ENCODE measurements at places on chromosomes 12 and 14. TPM values are rescaled to one million over a fixed set of nuclear protein-coding genes. Genes with fewer than 3 reads are reported as not detected.

DNA sequence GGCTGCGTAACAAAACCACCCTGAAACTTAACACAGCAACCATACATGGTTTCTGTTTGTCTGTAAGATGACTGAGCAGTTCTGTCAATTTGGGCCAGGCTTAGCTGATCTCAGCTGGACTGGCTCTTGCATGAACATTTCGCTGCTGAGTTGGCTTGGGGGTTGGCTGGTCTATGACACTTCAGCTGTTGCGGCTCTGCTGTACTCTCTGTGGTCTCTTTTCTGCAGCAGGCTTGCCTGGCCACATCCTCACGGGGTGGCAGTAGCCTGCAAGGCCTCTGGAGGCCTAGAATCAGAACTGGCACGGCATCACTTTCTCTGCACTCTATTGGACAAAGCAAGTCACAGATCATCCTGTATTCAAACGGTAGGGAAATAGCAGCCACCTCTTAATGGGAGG lies 216.2 kb downstream of the BCL11B start:
- H3K36me3 ChIP-seq = no peaks in the 10 kb centered on the region
- no peaks in the 10 kb centered on the region for H3K27me3 ChIP-seq
- DNase-seq = no peak
- H3K27ac ChIP-seq = no peak overlapping the region
- no peaks in the 10 kb centered on the region for H3K4me1 ChIP-seq

GRCh38 chr14:96117101-96117897 lies 78.1 kb downstream of the C14orf132 start:
- H3K27ac ChIP-seq = no peak overlapping the region
- H3K4me1 ChIP-seq = no peaks in the 10 kb centered on the region
- DNase-seq = no peak
- H3K4me3 ChIP-seq = no peak overlapping the region
- no peaks in the 10 kb centered on the region for H3K36me3 ChIP-seq
- peaks cover 8% of the 10 kb centered on the region for H3K27me3 ChIP-seq

- H3K4me1 ChIP-seq = no peaks in the 10 kb centered on the region
- H3K36me3 ChIP-seq = no peaks in the 10 kb centered on the region
- no peak for DNase-seq
Measured at GRCh38 chr12:2759733-2760132, 35.0 kb upstream of the FKBP4 start.

DNA sequence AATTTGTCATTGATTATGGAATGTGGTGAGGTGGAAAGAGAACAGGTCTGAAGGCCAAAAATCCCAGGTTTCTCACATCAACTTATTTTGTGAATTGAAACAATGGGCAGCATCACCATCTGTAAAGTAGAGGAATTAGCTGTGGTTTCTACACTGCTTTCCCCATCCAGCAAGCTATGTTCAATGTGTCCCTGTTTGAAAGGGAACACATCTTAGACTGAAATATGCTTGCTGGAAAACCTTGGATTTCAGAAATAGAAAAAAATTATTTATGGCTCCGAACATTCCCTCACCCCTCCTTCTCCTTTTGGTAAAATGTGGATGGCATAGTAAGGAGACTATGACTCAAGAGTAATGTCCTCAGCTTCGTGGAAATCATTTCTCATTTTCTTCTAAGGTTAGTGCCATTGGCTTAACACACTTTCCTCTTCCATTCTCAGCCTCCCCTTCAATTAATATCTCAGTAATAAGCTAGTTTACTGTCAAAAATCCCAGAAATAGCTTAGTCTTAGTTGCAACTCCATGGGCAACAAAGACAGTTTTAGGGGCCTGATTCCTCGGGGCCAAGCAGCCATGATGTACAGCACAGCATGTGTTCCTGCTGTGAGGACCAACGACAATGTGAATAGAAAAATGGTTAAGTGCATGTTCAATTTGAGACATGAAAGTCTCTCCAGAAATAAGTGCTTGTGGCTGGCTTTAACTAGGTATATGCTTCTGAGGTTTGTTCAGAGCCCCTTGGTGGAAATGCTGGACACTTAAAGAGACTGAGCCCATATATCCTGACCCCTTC lies 205.8 kb upstream of the SLC38A2 start:
- DNase-seq = no peak
- no peaks in the 10 kb centered on the region for H3K4me1 ChIP-seq
- no peaks in the 10 kb centered on the region for H3K36me3 ChIP-seq
- H3K4me3 ChIP-seq = no peak overlapping the region
- H3K27ac ChIP-seq = no peak overlapping the region

GRCh38 chr14:96398921-96399320 lies 7.0 kb downstream of the AK7 start:
- no peak overlapping the region for H3K4me3 ChIP-seq
- H3K27me3 ChIP-seq = peaks cover 11% of the 10 kb centered on the region
- no peak overlapping the region for H3K27ac ChIP-seq
- DNase-seq = no peak

GRCh38 chr12:125455556-125455955 lies 390.3 kb downstream of the AACS start:
- H3K27ac ChIP-seq = no peak overlapping the region
- H3K27me3 ChIP-seq = peaks cover 3% of the 10 kb centered on the region
- H3K36me3 ChIP-seq = no peaks in the 10 kb centered on the region
- DNase-seq = no peak
- H3K4me1 ChIP-seq = no peaks in the 10 kb centered on the region

DNA sequence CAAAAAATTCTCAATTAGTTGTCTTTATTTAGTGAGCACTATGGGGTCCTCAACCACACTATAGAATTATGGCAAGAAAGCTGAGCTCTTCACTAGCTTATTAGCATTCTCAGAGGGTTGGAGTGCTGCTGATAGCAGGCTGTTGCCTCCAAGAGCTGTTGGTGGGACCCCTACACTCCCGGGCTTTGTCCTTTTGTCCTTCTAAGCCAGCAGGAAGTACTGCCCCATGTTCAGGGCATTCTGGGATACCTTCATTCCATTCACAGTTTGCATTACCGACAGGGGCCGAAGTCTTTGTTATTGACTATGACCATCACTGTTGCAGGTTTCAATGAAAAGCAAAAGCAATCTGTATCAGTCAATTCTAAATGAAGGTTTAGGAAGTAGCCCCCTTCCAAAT lies 89.5 kb upstream of the OTX2 start:
- no peak overlapping the region for H3K4me3 ChIP-seq
- peaks cover 3% of the 10 kb centered on the region for H3K27me3 ChIP-seq
- no peaks in the 10 kb centered on the region for H3K36me3 ChIP-seq

- no peaks in the 10 kb centered on the region for H3K36me3 ChIP-seq
- no peak overlapping the region for H3K4me3 ChIP-seq
- no peaks in the 10 kb centered on the region for H3K27me3 ChIP-seq
- no peak overlapping the region for H3K27ac ChIP-seq
- DNase-seq = no peak
- H3K4me1 ChIP-seq = no peaks in the 10 kb centered on the region
Measured at GRCh38 chr14:81087230-81087629, 131.8 kb downstream of the TSHR start.

GRCh38 chr12:13196130-13196921 lies at the start of gene EMP1:
Gene EMP1, plus strand, starts transcription at chr12:13196726. Its CDS starts 14,785 bp downstream, at chr12:13211511.
- no peak within 1 kb of the TSS for H3K27ac ChIP-seq
- H3K36me3 ChIP-seq = no peaks in the 10 kb centered on the region
- peak within 1 kb of the TSS; percentile 51 for H3K4me3 ChIP-seq

- H3K36me3 ChIP-seq = peaks cover 3% of the 10 kb centered on the region
- no peak overlapping the region for H3K27ac ChIP-seq
- no peaks in the 10 kb centered on the region for H3K27me3 ChIP-seq
- no peaks in the 10 kb centered on the region for H3K4me1 ChIP-seq
- no peak for DNase-seq
Measured at GRCh38 chr12:120783197-120783596, 57.6 kb downstream of the ACADS start.

GRCh38 chr14:99728981-99729451 lies 44.9 kb downstream of the CYP46A1 start:
- DNase-seq = no peak
- no peaks in the 10 kb centered on the region for H3K27me3 ChIP-seq
- no peak overlapping the region for H3K4me3 ChIP-seq
- no peaks in the 10 kb centered on the region for H3K4me1 ChIP-seq
- H3K27ac ChIP-seq = no peak overlapping the region
- no peaks in the 10 kb centered on the region for H3K36me3 ChIP-seq

DNA sequence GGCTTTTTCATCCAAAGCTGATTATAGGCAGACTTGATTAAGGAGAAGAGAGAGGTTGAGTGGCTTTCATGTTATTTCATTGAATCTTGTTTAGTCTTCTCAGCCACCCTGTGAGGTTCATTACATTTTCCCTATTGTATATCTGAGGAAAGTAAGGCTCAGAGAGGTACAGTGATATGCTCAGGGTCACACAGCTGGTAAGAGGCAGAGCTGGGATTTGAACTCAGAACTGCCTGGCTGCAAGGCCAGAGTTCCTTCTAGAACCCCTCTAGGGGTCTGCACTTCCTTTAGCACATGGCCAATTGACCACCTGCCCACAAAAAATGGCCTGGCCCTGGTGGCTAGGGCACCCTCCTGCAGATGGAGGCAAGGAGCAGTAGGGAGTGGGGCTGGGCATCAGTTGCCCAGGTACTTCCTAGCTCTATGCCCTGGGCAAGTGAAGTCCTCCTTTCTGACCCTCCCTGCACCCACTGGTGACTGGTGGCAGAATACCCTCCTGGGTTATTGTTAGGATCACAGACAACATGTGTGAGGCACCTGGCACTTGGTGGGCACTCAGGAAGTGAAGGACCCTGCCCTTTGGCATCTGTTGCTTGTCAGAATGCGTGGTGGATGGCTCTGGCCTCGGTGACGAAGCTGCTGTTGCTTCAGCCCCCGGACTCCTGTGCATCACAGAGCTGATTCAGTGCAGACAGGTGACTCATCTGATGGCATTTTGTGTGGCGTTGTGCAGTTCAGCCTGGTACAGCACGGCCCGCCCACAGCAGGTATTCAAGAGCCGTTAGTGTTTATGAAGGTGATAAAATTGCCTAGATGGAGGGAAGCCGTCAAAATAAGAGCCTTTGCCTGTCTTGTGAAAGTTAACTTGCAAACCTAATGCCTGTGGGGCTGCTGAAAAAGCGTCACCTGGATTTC lies 115.8 kb downstream of the SLC25A47 start:
- no peak overlapping the region for H3K27ac ChIP-seq
- no peak overlapping the region for H3K4me3 ChIP-seq
- H3K27me3 ChIP-seq = no peaks in the 10 kb centered on the region
- no peaks in the 10 kb centered on the region for H3K36me3 ChIP-seq

DNA sequence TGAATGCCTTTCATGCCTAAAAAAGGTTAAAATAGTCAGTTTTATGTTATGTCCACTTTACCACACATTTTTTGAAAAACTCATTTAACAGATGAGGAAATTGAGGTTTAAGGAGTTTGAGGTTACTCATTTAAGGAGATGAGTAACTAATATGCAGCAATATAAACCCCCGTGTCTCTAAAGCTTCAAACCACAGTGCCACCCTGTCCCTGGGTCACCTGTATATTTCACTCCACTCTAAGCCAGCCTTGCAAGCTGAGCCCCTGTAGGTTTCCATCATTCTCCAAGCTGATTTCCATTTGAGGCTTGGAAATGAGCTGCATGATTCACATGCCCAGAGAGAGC lies 64.4 kb downstream of the NUAK1 start:
- no peak overlapping the region for H3K4me3 ChIP-seq
- H3K4me1 ChIP-seq = no peaks in the 10 kb centered on the region
- H3K27me3 ChIP-seq = peaks cover 10% of the 10 kb centered on the region

DNA sequence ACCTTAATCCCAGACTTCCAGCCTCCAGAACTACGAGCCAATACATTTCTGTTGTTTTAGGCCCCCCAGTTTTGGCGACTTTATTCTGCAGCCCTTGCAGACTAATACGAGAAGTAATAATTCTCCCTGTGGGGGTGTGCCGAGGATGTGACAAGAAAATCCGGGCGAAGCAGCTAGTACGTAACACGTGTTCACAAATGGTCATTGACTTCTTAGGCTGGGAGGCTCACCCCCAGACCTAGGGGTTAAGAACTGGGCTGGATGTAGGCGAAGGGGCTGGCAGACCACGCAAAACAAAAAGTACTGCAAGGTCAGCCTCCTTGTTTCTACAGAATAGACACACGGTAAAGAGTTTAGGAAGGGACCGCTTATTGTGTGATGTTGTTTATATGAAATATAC lies 69.8 kb upstream of the ESRRB start:
- no peak for DNase-seq
- no peaks in the 10 kb centered on the region for H3K4me1 ChIP-seq
- no peaks in the 10 kb centered on the region for H3K36me3 ChIP-seq
- no peak overlapping the region for H3K4me3 ChIP-seq
- no peaks in the 10 kb centered on the region for H3K27me3 ChIP-seq

DNA sequence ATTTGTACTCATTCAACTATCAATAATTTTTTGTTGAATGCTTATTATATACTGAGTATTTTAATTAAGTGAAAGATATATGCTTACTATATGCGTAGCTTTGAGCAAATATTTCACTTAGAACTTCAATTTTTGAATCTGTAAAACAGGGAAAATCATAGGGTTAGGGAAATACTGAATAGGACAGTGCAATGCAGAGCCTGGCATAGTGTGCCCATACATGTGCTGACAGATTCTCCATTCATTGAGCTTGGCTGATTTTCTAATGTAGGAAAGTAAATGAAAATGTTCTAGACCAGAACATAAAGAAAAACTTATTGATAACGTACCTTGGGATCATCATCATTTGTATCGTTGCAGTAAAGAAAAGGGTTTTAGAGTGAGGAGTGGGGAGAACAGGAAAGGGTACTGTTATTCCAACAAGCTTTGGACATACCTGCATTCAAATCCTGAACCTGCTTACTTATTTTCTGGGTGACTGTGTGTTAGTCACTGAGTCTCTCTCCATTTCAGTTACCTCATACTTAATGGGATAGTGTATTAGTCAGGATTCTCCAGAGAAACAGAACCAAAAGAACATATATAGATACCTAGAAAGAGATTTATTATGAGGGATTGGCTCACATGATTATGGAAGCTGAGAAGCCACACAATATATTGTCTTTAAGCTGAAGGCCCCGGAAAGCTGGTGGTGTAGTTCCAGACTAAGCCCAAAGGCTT lies 436.4 kb downstream of the ADAMTS20 start:
- no peaks in the 10 kb centered on the region for H3K27me3 ChIP-seq
- no peaks in the 10 kb centered on the region for H3K36me3 ChIP-seq
- no peak overlapping the region for H3K27ac ChIP-seq

- DNase-seq = no peak
- no peaks in the 10 kb centered on the region for H3K36me3 ChIP-seq
- H3K27me3 ChIP-seq = peaks cover 3% of the 10 kb centered on the region
- H3K4me1 ChIP-seq = no peaks in the 10 kb centered on the region
- no peak overlapping the region for H3K27ac ChIP-seq
Measured at GRCh38 chr14:57870686-57871457, 5.0 kb upstream of the SLC35F4 start.

DNA sequence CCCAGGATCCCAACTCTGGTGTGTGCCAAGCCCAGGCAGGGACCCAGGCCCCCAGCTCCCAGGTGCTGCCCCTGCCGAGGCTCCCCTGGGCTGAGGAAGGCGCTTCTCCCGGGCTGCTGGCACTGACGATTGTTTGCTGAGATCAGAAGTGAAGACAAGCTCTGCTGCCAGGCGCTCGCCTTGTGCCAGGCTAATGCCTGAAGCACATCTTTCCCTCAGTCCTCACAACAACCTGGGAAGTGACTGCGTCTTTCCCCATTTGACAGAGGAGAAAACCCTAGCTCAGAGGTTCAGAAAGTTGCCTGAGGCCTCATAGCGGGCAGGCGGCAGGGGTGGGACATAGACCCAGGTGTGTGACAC lies 36.8 kb downstream of the ANKRD9 start:
- H3K36me3 ChIP-seq = no peaks in the 10 kb centered on the region
- H3K27ac ChIP-seq = no peak overlapping the region
- no peak overlapping the region for H3K4me3 ChIP-seq
- no peak for DNase-seq
- no peaks in the 10 kb centered on the region for H3K27me3 ChIP-seq
- no peaks in the 10 kb centered on the region for H3K4me1 ChIP-seq

Gene IGF1
- polyA plus RNA-seq = 0.10 TPM

Gene SPTLC2
- 20.9 TPM for polyA plus RNA-seq

Gene HCFC2
- polyA plus RNA-seq = 8.2 TPM

Gene TESPA1
- 9.5 TPM for polyA plus RNA-seq
